ENCODE measurements at places on chromosomes 16 and 17.

GRCh38 chr16:14497245-14498082 lies 132.6 kb downstream of the PARN start:
- DNase-seq, result no peak

GRCh38 chr16:78950768-78951167 lies 649.8 kb downstream of the MAF start:
- no peak for DNase-seq

DNA sequence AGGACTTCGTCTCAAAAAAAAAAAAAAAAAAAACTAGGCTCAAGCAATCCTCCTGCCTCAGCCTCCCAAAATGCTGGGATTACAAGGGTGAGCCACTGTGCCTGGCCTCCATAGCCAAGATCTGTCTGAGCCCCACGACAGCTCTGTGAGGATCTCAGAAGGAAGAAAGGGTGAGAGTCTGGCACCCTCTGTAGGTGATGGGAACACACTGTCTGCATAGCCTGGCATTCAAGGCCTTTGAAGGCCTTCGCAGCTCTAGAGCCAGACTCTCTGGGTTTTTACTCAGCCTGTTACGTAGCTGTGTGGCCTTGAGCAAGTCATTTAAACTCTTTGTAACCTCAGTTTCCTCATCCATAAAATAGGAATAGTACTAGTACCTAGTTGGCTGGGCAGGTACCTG lies 6.3 kb upstream of the XPO6 start:
- no peak for DNase-seq

DNA sequence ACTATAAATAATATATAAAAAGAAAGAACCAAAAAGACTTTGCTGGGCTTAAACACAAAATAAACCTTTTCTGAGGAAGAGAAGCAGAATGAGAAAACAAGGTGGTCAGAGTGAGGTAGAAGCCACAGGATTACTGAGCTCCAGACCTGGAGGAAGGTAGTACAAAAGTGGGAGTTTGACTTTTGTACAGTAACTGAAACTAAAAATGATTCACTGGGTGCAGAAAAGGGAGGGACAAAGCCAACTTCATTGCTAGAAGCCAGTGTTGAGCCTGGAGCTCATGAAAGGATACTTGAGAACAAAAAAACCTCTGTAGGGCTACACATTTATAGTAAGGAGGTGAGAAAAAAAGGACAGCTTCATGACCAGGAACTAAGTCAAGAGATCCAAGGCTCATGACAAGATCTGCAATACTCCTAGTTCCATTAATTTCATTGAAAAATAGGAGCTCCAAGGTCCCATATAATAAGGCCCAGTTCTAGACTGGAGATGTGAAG lies 45.5 kb downstream of the PKD1L3 start:
- no peak for DNase-seq

- no peak for DNase-seq
These were observed 96.0 kb downstream of the TOX3 start for GRCh38 chr16:52450916-52451315.

DNA sequence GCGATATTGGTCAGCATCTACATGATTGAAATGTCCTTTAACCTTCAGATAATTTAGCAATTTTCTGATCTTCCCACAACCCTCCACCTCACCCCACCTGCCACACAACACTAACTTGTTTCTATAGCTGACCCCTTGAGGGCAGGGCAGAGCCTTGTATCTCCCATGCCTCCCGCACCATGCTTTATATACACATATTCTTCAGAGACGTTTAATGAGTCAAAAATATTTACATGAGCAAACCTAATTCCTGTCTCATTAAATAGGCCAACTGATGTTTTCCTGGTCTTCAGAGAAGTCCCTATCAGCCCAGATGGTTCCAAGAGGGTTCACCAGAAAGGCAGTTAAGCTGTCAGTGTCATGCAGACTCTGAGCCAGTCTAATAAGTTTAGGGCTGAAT lies 6.6 kb upstream of the DHRS7C start:
- no peak for DNase-seq

DNA sequence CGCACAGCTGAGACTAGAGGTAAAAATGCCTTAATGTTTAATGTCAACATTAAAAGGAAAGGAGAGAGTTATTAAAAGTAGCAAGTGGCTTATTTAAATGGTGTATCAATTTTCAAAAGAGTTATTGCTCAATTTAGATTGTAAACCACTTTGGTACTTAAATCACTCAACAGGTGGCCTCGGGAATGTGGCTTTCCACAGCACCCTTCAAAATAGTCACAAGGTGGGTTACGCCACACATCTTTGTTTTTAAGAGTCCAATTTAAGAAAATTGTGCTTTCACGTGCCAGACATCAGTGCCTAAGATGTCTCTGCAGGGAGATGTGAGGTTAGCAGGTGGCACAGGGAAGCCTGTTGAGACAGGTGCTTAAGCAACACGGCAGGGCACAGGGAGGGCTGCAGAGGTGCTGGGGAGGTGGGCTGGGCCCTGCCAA lies 27.5 kb upstream of the ADCY7 start:
- no peak for DNase-seq

- no peak for DNase-seq
These were observed 9.0 kb upstream of the EPX start for GRCh38 chr17:58183514-58183913.

DNA sequence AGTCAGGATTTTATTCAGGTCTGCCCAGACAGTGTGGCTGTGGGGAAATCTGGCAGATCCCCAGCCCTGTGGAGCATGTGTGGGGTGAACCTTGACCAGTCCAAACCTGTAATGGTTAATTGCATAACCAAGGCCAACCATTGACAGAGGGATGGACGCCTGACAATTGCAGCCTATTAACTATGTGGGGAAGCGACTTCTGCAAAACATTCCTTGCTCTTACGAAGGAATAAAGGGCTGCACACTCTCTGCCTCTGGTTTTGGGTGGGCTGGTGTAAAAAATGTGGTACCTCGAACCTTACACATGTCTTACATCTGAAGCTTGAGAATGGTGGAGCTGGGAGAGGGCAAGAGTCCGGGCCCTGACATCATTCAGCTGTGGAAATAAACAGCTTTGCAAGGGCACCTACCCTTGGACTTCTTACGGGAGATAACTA lies 35.8 kb downstream of the MAF start:
- DNase-seq, result no peak

- no peak for DNase-seq
These were observed 48.3 kb downstream of the CUEDC1 start for GRCh38 chr17:57906910-57907309.

DNA sequence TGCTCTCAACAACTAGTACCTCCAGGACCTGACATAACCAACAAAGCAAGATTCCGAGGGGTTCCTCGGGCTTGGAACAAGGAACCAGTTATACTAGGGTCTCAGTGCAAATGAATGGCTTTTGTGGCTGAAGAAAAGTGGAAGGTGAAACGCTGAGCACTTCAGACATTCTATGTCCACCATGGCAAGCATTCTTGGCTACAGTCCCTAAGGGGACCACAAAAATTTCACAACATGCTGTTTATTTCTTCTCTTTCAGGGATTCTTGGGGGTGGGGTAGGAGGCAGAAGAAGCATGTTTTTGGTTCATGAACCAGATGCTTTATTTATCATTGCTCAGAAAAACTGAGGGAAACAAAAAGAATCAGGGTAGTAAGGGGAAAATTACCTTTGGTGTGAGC lies 479.9 kb upstream of the CDH11 start:
- no peak for DNase-seq

DNA sequence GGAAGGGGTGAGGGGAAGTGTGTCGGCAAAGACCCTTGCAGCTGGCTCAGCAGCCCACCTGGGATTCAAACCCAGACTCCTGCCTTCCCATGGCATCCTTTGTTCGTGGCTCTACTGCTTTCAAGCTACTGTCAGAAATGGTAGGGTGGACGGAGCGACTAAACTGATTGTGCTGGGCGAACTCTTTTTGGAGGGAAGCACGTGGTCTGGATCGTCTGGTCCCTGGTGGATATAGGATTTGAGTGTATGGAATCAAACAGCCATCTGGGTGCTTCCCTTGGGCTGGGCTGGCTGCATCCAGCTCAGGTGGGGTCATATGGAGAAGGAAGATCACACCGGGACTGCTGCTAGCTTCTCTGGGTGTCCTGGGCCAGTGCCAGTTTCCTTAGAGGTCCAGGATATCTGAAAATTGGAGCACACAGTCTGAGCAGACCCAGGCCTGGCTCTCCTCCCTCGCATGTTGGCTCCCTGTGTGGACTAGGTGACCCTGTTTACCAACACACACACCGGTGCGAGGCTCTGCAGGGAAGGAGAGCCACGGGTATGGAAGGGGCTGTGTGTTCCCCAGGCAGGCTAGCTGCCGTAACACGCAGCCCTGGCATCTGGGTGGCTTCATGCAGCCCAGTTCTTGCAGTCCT lies 8.6 kb downstream of the CMIP start:
- no peak for DNase-seq

DNA sequence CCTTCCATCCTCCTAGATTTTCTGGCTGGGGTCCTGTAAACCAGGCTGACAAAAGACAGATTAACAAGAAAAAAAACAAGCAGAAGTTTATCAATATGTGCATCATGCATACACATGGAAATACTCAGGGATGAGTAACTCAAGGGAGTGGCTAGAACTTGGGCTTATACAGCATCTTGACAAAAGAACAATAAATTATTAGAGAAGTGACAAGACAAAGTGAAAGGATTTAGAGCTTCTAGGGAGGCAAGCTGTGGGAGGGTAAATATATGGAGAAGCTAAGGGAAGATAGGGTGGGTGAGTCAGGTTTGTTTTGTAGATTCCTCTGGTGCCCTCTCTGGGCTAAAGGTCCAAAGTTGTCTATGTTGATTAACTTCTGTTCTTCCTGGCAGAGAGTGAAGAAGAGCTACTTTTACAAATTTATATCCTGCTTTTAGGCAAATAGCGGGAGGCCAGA lies 48.0 kb upstream of the NDRG4 start:
- DNase-seq, result no peak

DNA sequence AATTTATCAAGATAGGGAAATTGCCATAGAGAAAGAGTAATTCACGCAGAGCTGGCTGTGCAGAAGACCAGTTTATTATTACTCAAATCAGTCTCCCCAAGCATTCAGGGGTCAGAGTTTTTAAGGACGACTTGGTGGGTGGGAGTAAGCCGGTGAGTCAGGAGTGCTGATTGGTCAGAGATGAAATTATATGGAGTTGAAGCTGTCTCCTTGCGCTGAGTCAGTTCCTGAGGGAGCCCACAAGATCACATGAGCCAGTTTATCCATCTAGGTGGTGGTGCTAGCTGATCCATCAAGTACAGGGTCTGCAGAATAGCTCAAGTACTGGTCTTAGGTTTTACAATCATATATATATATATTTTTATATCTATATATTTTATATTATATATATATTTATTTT lies 6.0 kb upstream of the AQP8 start:
- DNase-seq, result no peak

DNA sequence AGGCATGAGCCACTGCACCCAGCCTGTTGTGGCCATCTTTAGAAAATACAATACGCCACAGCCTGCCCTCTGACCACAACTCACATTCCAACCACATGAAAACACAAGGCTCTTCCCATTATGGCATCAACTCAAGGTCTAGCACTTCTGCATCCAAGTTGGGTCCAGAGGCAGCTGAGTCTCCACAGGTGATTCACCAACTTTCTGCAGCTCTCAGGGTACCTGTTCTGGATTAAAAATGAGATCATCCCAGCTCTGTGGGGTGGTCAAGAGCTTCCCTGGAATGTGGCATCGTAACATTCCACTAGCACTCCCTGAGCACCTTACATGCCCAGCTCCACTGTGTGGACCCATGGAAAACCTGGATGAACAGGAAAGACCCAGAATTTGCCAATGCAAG lies 9.9 kb upstream of the GUCY2D start:
- no peak for DNase-seq

GRCh38 chr17:10737168-10737622 lies 7.4 kb upstream of the TMEM220 start:
- DNase-seq, result no peak

GRCh38 chr16:84175350-84176081 lies 11.3 kb downstream of the TAF1C start:
- DNase-seq, result no peak

GRCh38 chr17:39823407-39824054 lies 40.6 kb downstream of the IKZF3 start:
- no peak for DNase-seq

DNA sequence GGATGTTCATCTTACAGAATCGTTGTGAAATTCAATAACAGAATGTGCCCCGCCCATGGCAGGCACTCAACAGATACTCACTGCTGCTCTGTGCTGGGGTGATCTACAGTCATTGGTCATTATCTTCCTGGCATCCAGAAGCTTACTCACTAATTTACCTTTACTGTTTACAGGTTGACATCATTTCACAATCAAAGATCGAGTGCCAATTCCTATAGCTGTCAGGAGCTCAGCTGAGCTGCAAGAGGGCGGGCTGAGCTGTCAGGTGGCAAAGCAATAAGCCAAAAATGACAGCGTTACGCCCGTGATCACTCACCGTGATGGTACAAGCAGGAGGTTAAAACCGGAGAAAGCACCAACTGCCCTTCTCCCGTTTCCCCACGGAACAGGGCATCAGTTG lies 51.2 kb downstream of the LITAF start:
- DNase-seq, result no peak

GRCh38 chr16:53781023-53781605 lies 77.2 kb downstream of the FTO start:
- DNase-seq, result no peak

GRCh38 chr17:12735517-12735916 lies 53.8 kb upstream of the ARHGAP44 start:
- DNase-seq, result no peak

- no peak for DNase-seq
These were observed 80.2 kb upstream of the COX10 start for GRCh38 chr17:13989138-13989537.

DNA sequence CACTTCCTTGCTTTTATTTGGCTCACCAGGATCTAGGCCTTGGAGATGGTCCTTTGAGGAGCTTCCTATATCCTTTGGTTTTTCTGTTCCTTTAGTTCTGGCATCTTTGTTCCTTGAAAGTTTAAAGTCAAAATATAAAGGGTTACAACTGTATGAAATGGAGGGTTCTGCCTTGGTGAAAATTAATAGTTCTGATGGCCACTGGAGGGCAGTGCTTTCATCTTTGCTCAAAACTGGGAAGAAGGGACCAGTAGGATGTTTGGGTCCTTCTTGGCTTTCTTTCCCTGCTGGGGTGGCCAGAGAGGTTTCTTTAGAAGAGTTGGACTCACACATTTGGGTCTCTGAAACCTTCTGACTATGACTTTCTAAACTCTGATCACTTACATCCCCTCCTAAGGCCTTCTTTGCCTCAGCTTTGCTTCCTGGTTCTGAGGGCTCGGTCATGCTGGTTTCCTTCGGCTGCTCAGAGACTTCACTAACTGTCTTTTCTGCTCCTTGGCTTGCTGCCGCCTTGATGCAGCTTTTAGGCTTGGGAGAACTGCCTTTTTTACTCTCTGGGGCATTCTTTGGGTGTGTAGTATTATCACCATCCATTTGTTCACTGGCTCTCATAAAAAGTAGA lies 10.9 kb upstream of the ITGA2B start:
- no peak for DNase-seq

- DNase-seq, result no peak
These were observed 35.7 kb upstream of the GNA13 start for GRCh38 chr17:65092262-65092661.

DNA sequence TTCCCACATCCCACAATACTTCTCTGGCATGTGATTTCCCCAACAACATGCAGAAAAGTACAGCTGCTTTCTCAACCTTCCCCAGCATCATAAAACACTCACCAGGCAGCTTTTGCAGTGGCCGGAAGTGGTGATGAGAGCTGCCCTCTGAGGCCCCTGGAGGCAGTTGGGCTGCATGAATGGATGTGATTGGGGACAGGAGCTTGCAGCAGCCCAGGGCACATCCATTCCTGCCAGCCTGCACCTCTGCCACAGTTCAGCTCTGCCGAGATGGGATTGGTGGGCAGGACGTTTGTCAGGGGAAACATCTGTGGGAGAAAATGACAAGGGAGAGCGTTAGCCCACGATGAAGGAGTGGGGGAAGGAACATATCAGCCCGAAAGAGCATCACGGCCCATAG lies 19.8 kb downstream of the NUBP1 start:
- no peak for DNase-seq

Measured in SK-N-MC (cell line).